ENCODE measurements at places on chromosomes 1 and 21. TPM values are rescaled to one million over a fixed set of nuclear protein-coding genes. Genes with fewer than 3 reads are reported as not detected.

OR2L3 gene
- not detected for total RNA-seq

NMNAT2 gene
- total RNA-seq: 2.0 TPM

OR2AK2 gene
- not detected for total RNA-seq

VAV3 gene
- 87.5 TPM for total RNA-seq

FHL3 gene
- total RNA-seq: 19.6 TPM

ZYG11A gene
- total RNA-seq: 0.28 TPM

SLC45A1 gene
- 1.8 TPM for total RNA-seq

ELF3 gene
- total RNA-seq: 400 TPM

ADAM30 gene
- total RNA-seq: not detected

CFAP126 gene
- 3.4 TPM for total RNA-seq

TAL1 gene
- 6.5 TPM for total RNA-seq

TINAGL1 gene
- total RNA-seq: 246 TPM

AIRE gene
- total RNA-seq: 0.25 TPM

LCE6A gene
- not detected for total RNA-seq
